Cortex of kidney (tissue), 1 donor: ENCODE measurements at places on chromosomes 16 and 17.

- DNase-seq: no peak
These were observed 14.5 kb upstream of the TMC7 start for GRCh38 chr16:18969050-18969854.

GRCh38 chr16:89200124-89200849, at the start of gene SLC22A31:
Gene SLC22A31 (minus strand): TSS chr16:89200537. CDS start chr16:89200501, 36 bp downstream.
- DNase-seq: no peak

DNA sequence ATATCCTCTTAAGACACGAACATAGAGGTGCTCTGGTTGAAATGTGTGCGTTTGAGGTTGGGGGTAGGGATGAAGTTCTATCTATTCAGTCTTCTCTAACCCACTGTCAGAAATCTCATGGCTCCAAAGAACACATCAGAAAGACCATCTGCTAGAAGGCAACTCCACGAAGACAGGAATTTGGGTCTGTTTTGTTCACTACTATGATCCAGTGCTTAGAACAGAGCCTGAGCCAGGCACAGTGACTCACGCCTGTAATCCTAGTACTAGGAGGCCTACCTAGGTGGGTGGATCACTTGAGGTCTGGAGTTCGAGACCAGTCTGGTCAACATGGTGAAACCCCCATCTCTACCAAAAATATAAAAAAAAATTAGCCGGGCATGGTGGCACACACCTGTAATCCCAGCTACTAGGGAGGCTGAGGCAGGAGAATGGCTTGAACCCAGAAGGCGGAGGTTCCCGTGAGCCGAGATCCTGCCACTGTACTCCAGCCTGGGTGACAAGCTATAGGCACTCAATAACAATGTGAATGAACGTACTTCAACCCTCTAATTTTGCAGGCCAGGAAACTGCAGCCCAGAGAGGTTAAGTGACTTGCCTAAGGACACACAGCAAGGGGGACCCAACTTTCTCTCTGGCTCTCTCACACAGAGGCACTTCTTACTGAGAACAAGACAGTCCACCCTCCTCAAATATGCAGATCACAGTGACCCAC, 2.3 kb downstream of the CASKIN2 start:
- no peak for DNase-seq

- DNase-seq: no peak
These were observed 6.0 kb upstream of the CDC6 start for GRCh38 chr17:40281663-40282062.

- no peak for DNase-seq
These were observed 38.5 kb downstream of the WWOX start for GRCh38 chr16:78137782-78138616.

DNA sequence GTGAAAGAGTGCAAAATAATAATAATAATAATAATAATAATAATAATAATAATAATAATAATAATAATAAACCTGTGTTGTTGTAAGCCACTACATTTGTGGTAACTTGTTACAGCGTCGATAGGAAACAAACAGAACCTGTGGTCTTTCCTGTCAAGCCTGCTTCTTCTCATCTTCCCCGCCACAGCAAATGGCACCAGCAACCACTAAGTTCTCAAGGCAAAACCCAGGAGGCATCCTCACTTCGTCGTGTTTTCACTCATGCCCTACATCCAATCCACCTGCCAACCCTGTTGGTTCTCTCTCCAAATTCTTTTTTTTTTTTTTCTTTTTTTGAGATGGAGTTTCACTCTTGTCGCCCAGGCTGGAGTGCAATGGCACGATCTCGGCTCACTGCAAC, 34.2 kb downstream of the ITGAE start:
- DNase-seq: no peak

DNA sequence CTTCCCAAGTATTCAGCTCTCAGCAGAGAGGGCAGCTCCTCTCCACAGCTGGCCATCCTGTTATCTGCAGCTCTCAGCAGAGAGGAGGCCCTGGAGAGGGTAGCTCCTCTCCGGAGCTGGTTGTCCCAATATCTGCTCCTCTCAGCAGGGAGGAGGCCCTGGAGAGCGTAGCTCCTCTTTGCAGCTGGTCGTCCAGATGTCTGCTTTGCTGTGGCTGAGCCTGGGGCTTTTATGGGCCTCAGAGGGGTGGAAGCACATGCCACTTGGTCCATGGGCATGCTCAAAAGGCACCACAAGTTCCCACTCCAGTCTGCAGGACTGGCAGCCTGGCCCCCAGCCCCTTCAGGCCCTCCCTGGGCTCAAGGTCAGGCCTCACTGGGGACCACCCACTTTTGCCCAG, 314.3 kb downstream of the KCNJ2 start:
- DNase-seq: no peak

GRCh38 chr16:13324851-13325250, 423.5 kb downstream of the SHISA9 start:
- DNase-seq: no peak

DNA sequence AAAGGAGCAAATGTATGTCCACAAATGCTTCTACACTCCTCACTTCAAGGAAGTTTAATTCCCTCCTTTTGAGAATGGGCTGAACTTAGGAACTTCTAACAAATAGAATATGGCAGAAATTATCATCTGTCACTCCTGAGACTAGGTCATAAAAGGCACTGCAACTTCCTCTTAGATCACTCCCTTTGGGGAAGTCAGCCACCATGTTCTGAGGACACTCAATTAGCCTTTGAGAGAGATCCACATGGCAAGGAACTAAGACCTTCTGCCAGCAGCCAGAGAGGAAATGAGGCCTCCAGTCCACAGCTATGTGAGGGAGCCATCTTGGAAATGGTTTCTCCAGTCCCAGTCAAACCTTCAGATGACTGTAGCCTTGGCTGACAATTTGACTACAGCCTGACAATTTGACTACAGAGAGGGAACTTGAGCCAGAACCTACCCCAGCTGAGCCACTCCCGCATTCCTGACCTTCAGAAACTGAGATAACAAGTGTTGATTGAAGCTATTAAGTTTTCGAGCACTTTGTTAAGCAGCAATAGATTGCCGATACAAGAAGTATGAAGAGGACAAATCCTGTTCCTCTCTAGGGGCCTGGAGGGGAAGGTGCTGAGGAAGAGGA, 113.4 kb upstream of the SEC14L1 start:
- DNase-seq: no peak

- DNase-seq: no peak
These were observed 61.2 kb downstream of the MARCHF10 start for GRCh38 chr17:62746941-62747340.

DNA sequence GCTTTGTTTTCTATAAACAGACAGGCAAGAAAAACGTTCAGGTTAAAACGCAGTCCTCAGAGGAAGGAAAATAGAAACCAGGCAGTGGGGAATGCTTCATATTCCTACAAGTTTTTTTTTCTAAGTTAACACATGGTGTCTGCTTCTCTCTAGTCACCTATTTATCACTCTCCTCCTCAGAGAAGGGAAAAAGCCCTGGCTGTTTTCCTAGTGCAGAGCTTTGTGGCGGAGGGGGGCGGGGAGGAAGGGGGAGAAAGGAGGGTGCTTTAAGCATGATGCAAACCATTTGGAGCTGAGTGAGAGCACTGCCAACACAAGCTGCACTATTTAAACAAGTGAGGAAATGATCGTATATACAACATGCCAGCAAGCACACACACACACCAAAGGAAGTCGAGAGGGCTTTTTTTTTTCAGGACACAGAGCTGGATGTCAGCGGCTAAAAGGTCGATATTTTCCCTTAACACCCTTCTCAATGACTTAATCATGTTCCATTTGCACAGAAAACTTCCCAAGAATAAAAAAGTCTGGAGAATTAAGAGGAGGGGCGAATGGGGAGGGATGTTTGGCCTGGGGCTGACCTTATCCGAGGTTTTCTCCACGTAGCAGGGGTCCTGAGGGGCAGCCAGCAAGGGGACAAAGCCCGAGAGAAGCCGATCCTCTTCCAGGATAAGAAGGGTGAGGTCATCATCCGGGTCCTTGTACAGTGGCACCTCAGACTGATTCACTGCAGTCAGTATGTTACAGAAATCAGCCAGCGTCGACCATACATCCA, 117.4 kb downstream of the HIC1 start:
- DNase-seq: no peak

GRCh38 chr16:67244387-67245185, 2.7 kb downstream of the FHOD1 start:
- no peak for DNase-seq
